ENCODE measurements at places on chromosomes 3 and 15.

DNA sequence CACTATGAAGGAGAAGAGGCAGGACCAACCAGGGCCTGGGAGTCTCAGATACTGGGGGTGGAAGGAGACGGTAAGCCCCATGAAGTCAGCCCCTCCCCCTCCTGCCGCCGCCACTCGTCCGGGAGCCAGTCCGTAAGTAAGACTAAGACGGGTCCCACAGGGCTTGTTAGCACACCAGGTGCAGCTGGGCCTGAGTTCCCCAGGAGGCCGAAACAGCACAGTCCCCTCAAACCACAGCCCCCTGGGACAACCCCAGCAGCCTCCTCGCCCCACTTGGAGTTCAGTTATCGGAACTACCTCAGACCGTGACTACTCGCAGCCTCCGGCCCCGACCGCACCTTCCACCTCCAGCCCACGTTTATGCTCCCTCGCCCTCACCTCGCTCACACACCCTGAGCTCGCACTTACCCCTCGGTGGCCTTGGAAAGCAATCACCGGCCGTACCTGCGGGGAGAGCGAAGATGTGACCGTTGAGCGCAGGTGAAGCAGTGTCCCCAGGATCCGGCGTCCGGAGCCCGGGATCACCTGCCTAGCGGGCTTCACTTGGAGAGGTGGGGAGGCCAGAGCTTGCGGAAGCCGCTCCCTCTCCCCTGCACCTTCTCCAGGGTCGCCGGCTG lies 557 bp downstream of the ELL3 start:
- no peak for DNase-seq

DNA sequence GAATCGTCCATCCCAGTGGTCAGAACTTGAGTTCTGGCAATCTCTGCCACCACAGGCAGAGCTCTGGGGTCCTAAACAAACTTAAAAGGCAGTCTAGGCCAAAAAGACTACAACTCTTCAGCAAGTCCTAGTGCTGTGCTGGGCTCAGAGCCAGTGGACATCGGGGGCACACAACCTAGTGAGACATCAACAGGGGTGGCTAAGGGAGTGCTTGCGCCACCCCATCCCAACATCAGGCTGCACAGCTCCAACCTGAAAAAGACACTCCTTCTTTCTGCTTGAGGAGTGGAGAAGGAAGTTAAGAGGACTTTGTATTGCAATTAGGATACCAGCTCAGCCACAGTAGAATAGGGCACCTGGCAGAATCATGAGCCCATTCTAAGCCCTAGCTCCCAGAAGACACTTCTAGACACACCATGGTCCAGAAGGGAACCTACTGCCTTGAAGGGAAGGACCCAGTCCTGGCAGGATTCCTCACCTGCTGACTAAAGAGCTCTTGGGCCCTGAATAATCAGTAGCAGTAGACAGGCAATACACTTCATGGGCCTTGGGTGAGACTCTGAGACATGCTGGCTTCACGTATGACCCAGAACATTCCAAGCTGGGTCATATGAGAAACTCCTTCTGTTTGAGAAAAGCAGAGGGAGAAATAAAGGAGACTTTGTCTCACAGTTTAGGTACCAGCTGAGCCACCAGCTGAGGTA lies 72.0 kb downstream of the TFDP2 start:
- no peak for DNase-seq

DNA sequence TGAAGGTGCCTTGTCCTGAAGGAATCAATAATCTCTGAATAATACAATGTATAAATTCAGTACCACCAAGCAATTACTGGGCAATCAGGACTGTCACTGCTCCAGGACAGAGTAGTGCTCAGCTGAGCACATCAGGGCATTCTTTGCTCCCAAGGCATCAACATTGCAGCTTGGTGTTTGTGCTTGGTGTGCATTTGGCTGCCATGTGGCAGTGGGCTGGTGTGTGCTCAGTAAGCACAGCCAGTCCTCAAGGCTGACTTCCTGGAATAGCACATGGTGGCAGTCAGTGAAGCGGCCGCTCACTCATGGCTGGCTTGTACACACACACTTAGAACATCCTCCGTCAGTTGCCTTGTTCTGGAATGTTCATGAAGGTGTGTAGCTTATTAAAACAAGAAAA lies 217.0 kb downstream of the EPHB1 start:
- DNase-seq, result no peak

- DNase-seq, result no peak
Measured at GRCh38 chr3:190073264-190074008, 47.3 kb downstream of the P3H2 start.

- DNase-seq, result no peak
Measured at GRCh38 chr15:25947323-25948314, 84.5 kb upstream of the ATP10A start.

- no peak for DNase-seq
Measured at GRCh38 chr3:30290479-30290878, 315.9 kb upstream of the TGFBR2 start.
